ENCODE measurements at places on chromosomes 1 and 21.

- no peak for DNase-seq
These were observed 305 bp upstream of the RPS6KC1 start for GRCh38 chr1:213050745-213051126.

DNA sequence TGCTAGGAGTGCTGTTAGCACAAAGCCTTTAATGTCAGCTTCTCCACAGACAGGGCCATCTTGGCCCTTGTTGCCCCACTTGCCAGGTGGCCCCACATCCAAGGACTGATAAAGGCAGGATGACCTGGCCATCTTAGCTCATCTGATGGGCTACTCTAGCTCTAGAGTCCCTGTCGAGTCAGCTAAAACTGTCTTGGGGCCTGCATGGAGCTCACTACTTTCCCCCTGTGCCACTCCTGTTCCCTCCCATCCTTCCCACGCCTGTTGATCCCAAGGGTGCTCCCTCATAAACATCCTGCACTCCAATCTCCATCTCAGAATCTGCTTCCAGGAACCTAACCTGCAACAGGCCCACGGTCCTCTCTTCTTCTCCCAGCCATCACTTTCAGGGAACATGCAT, 652 bp upstream of the GPX7 start:
- no peak for DNase-seq

GRCh38 chr1:41648844-41649243, 164.4 kb upstream of the EDN2 start:
- DNase-seq, result no peak

DNA sequence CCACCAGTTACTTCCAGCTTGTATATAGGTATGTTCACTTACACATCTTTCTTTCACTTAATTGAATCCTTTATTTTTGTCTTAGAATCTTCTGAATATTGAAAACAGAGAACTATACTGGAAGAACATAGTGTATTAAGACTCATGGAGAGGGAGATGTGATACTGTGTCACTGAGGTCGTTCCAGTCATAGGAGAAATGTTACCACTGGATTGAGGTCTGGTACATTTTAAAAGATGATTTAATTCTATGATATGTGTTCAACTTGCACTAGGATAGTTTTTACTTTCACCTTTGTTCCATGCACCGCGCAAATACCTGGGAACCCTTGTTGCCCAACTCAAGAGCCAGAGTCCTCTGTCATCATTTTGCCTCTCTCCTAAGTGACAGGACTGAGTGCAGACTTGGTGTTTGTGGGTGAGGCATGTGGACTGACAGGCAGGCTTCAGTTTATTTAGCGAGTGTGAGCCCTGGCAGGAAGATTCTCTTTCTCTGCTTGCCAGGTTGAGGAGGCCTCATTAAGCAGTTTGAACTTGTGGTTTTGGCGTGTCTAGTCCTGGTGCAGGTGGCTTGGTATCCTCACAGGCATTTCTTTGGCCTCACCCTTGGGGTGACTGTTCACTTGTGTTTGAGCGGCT, 63.7 kb downstream of the DYRK1A start:
- DNase-seq, result no peak

GRCh38 chr1:29620631-29621030, 384.3 kb downstream of the PTPRU start:
- no peak for DNase-seq

DNA sequence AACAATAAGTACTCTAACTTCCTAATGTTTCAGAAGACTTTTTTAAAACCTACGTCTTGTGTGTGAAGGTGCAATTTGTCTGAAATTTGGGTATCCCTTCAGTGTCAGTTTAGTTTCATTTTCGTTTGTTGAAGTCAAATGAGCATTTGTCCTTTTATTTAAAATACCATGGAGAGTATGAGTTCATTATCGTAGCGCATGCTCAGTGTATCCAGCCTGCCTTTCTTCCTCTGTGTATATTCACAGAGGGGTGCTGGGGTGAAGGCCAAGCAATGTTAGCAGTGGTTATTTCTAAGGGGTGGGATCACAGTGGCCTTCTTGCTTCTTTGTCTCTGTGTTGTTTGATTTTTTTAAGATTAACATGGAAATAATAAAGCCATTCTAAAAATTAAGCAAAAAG, 43.2 kb downstream of the CNN3 start:
- peak; percentile 12 for DNase-seq

DNA sequence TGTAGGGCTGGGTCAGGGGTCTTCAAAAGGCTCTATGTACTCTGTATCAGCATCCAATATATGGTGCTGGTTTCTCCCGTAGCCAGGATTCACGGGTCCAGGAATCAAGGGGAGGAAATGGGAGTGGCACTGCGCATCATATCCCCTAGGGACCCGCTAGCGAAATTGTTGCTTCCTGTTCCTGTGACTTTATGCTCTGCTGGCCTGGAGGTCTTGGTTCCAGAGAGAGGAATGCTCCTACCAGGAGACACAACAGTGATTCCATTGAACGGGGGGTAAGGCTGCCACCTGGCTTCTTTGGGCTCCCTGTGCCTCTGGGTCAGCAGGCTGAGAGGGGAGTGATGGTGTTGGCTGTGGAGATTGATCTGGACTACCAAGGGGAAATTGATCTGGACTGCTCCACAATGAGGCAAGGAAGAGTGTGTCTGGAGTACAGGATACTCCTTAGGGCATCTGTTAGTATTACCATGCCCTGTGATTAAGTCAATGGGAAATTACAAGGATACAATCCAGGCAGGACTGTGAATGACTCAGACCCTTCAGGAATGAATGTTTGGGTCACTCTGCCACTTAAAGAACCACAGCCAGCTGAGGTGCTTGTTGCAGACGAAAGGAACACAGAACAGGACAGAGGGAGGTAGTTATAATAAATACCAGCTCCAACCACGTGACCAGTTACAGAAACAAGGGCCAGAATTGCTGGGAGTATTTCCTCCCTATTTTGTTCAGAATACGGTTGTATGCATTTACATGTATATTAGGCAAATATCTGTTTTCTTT, 10.2 kb downstream of the SPSB1 start:
- DNase-seq, result no peak
